Peyer's patch (tissue), 4 donors: ENCODE measurements at places on chromosomes 3 and 15. TPM values are rescaled to one million over a fixed set of nuclear protein-coding genes. Genes with fewer than 3 reads are reported as not detected.

EFCAB12 gene
- not detected for total RNA-seq

- no peak overlapping the region for H3K4me3 ChIP-seq
- no peaks in the 10 kb centered on the region for H3K36me3 ChIP-seq
- H3K27me3 ChIP-seq = no peaks in the 10 kb centered on the region
- H3K27ac ChIP-seq = no peak overlapping the region
- no peaks in the 10 kb centered on the region for H3K4me1 ChIP-seq
Observed at GRCh38 chr15:89576417-89576773, 1.1 kb downstream of the TICRR start.

GRCh38 chr15:72339777-72340177 is 19.8 kb upstream of the CELF6 start:
- no peaks in the 10 kb centered on the region for H3K27me3 ChIP-seq
- no peak overlapping the region for H3K27ac ChIP-seq
- no peak for DNase-seq
- no peak overlapping the region for H3K4me3 ChIP-seq

DNA sequence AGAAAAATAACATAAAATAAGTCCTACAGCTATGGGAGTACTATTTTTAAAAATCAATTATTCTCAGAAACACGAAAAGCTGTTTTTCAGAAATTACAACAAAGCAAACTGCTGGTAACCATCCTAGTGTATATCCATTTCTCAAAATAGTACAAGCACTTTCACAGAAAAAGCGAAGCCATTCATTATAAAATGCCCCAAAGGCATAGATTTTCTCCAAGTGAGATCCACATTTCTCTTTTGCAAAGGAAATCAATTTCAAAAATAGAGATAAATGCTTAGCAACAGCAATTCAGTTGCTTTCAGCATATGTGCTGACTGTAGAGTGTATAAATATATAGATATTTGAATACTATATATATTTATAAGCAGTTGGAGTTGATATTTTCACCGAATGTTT is 1266.3 kb downstream of the SI start:
- H3K36me3 ChIP-seq = no peaks in the 10 kb centered on the region
- no peaks in the 10 kb centered on the region for H3K27me3 ChIP-seq
- H3K27ac ChIP-seq = no peak overlapping the region
- H3K4me3 ChIP-seq = no peak overlapping the region

DNA sequence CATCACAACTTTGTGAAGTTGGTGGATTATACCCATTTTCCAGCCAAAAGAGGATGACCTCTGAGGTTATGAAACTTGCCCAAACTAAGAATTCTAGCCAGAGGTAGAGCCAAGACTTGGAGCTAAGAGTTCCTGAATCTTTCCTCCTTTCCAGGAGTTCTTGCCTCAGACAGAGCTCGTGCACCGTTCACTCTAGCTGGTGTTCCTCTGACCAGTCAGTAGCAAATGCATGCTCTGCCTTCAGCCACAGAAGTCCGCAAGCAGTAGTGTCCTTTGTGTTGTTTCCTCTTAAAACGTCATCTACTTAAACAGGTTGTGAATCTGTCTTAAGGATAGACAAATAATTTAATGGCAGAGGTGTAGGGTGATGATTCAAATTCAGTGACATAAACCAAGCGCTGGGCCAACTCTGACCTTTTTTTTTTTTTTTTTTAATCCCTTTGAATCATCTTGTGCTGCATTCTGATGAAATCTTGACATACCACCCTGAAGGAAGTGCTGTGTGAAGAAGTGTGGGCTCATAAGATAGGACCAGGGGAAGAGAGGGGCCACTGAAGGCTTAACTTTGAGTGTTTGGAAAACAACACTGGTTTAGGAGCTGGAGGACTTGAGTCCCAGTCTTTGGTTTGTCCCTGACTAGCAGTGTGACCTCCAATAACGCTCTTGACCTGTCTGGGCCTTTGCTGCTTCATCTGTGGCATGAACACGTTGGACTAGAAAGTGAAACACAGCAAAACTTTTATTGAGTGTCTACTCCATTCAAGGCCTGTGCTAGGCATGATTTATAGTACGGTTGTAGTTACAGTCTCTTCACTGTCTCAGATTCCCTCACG is 53.4 kb downstream of the ITPR1 start:
- no peaks in the 10 kb centered on the region for H3K36me3 ChIP-seq
- no peaks in the 10 kb centered on the region for H3K27me3 ChIP-seq
- H3K4me3 ChIP-seq = no peak overlapping the region
- no peaks in the 10 kb centered on the region for H3K4me1 ChIP-seq
- H3K27ac ChIP-seq = peak overlapping the region; percentile 61
- no peak for DNase-seq

- H3K4me3 ChIP-seq = no peak overlapping the region
- no peaks in the 10 kb centered on the region for H3K4me1 ChIP-seq
- no peak for DNase-seq
- no peak overlapping the region for H3K27ac ChIP-seq
- H3K27me3 ChIP-seq = no peaks in the 10 kb centered on the region
Observed at GRCh38 chr3:5445676-5446201, 258.2 kb downstream of the EDEM1 start.

GRCh38 chr3:51934991-51935885 is 6.5 kb downstream of the RRP9 start:
- no peak for DNase-seq
- peaks cover 65% of the 10 kb centered on the region for H3K36me3 ChIP-seq
- no peaks in the 10 kb centered on the region for H3K27me3 ChIP-seq
- H3K4me3 ChIP-seq = no peak overlapping the region
- no peak overlapping the region for H3K27ac ChIP-seq

ALDH1A2 gene
- total RNA-seq = 1.1 TPM

DNA sequence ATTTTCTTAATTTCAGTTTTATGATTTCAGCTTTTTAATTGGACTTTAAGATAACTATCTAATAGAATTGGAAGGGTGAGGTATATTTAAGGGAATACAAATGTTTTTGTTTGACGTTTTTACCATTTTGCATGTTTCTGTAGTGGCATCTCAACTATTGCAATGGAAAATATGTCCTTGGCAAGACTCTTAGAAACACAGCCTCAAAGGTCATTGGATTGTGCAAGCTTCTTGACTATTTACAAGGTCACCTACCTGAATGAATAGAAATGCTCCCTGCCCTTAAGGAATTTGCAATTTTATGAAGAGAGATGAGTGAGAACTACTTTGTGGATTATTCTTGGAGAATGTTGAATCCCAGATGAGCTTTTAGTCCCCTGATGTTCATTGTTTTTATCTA is 43.1 kb downstream of the ITPR1 start:
- H3K36me3 ChIP-seq = no peaks in the 10 kb centered on the region
- H3K4me1 ChIP-seq = peaks cover 9% of the 10 kb centered on the region

TMEM207 gene
- total RNA-seq = not detected

C2CD4A gene
- total RNA-seq = 0.18 TPM

DNA sequence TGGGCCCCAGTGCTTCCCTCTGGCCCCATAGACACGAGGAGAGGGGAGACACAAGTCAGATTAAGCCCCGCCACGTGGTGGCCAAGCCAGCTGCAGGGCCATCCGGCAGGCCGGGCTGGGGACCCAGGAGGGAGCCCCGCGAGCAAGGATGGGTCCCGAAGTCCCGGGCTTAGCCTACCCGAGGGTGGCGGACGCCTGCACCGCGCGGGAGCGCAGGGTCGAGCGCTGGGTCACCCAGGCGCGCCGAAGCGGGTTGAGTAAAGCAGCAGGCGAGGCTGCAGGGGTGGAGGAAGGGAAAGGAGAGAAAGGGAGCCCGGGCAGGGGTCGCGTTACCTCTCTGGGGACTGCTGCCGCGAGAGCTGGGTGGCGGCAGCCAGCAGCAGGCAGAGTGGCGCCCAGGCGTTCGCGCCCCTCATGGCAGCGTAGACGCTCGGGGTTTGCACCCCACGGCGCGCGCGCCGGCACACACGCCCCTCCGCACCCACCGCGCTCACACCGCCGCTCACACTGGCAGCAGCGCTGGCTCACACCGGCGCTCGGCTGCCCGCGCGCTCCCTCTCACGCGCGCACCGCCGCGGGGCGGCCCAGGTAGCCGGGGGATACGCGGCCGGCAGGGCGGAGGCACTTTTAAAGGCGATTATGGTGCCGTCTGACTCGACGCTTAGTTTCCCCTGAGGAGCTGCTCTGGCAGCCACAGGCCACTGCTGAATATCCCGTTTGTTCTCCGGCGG is at the start of gene PCOLCE2:
Gene PCOLCE2 (minus strand): TSS at position 603 of the 731 bp plus-strand sequence. CDS start 187 bp downstream, at position 416.
- H3K4me1 ChIP-seq = peaks cover 16% of the 10 kb centered on the region
- H3K36me3 ChIP-seq = no peaks in the 10 kb centered on the region
- peak within 1 kb of the TSS; percentile 57 for H3K4me3 ChIP-seq
- H3K27ac ChIP-seq = no peak within 1 kb of the TSS

DNA sequence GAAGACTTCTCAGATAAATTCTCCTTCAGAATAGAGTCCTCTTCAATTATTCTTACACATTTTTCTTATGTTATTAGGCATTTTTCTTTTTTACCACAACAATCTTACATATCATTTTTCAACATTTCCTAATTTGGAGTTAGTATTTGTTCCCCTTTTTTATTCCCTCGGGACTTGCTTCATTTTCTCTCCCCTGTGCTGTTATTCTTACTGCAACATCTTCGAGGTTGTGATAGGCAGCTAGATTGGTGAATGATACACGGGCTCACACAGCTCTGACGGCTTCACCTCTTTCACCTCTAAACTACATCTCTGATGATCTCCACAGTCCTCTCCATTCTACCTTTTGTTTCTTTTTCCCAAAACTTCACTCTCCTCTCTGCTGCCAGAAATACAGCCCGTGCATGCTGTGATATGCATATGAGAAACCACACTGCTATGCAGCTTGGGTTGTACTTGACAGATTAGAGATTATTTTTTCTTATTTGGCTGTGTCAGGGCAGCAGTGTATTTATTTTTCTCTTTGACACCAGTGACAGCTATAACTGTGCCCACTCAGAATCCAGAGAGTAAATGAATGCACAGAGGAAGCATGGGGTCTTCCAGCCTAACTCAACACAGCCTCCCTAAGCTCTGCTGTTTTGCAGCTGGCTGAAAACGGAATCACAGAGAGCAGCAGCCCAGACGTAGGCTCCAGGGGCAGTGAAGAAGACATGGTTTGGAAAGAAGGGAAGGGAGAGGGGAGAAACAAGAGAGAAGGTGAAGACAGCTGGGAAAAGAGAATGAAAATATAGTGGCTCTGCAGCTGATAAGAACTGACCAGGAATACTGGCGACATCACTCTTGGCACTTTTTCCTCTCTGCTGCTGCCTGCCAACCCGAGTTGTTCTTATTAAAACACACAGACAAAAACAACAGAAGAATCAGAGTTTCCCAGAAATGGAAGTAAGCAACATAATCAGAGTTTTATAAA is 61.8 kb downstream of the SLC9A9 start:
- no peaks in the 10 kb centered on the region for H3K36me3 ChIP-seq
- H3K4me3 ChIP-seq = no peak overlapping the region
- H3K27me3 ChIP-seq = no peaks in the 10 kb centered on the region
- no peak for DNase-seq
- no peak overlapping the region for H3K27ac ChIP-seq
- no peaks in the 10 kb centered on the region for H3K4me1 ChIP-seq

- H3K36me3 ChIP-seq = no peaks in the 10 kb centered on the region
- no peak overlapping the region for H3K27ac ChIP-seq
- H3K4me3 ChIP-seq = no peak overlapping the region
- H3K4me1 ChIP-seq = no peaks in the 10 kb centered on the region
- DNase-seq = no peak
Observed at GRCh38 chr3:24475925-24476324, 18.7 kb downstream of the THRB start.

DNA sequence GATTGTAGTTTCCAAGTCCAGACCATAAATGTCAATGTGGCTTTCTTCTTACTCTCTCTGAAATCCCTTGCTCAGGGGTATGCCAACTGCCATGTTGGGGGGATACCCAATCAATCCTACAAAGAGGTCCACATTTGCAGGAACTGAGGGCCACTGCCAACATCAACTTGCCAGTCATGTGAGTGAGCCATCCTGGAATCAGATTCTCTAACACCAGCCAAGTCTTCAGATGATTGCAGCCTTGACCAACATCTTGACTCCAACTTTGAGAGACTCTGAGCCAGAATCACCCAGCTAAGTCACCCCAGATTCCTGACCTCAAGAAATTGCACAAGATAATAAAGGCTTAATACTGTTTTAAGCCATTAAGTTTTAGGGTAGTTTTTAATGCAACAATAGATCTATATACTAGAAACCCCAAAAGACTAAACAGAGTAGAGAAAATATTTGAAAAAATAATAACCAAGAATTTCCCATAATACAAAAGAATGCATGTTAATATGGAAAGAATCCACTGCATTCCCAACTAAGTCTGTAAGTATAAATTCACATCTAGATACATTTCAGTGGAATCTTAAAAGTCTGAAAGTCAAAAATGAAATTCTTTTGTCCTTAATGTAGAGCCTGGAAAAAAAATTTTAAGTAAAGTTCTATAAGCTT is 22.4 kb downstream of the ISG20 start:
- H3K27me3 ChIP-seq = no peaks in the 10 kb centered on the region
- H3K27ac ChIP-seq = no peak overlapping the region
- no peaks in the 10 kb centered on the region for H3K4me1 ChIP-seq
- DNase-seq = no peak
- H3K36me3 ChIP-seq = no peaks in the 10 kb centered on the region
- H3K4me3 ChIP-seq = no peak overlapping the region

- H3K4me3 ChIP-seq = no peak overlapping the region
- DNase-seq = no peak
- H3K27me3 ChIP-seq = no peaks in the 10 kb centered on the region
- no peak overlapping the region for H3K27ac ChIP-seq
Observed at GRCh38 chr3:149462581-149463011, 11.9 kb upstream of the TM4SF4 start.

DNA sequence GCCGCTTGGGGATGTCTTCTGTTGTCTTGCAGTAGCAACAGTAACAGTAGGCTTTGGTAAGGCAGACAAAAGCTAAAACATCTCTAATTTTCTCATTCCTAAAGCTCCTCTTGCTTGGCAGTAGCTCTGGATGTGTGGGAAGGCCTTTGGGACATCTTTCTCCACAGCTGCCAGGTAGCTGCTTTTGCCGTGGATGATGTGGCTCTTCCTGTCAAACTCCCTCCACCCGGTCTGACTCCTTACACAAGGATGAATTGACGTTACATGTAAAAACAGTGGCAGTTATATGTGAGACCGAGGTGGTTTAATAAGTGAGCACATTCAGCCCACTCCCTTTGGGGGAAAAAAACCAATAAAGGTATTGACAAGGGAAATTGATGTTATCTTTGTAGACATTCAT is 309.1 kb downstream of the TUSC7 start:
- H3K36me3 ChIP-seq = no peaks in the 10 kb centered on the region
- no peaks in the 10 kb centered on the region for H3K27me3 ChIP-seq
- H3K4me1 ChIP-seq = no peaks in the 10 kb centered on the region
- no peak overlapping the region for H3K4me3 ChIP-seq
- H3K27ac ChIP-seq = no peak overlapping the region
- DNase-seq = no peak

DNA sequence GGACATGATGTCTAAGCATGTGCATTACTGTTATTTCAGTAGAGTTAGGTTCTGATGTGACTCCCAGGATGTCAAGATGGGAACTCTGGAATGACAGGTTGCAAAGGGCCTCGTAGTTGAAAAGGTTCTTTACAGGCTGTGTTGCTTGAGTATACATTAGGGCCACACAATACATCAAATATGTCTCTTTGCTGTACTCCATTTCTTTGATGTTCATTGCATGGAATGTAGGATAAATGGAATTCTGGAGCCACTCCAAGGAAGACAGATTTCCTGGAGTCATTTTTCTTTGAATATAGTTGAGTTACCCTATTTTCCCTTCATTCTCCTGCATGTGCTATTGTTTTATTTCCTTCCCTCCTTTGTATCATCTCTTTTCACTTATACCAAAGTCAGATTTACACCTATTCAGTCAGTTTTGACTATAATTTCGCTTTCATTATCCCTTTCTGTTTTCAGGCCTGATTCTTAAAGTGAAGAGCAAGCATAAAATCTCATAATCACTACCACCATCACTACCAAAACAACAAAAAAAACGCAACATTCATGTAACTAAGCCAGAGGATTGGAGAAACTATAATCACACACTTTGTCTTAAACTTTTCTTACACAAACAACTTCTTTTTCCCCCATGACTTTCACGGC is 61.2 kb upstream of the PTX3 start:
- DNase-seq = no peak
- H3K4me1 ChIP-seq = no peaks in the 10 kb centered on the region
- H3K27ac ChIP-seq = no peak overlapping the region
- no peak overlapping the region for H3K4me3 ChIP-seq
- no peaks in the 10 kb centered on the region for H3K27me3 ChIP-seq
